ENCODE measurements at places on chromosomes 1 and 21.

DNA sequence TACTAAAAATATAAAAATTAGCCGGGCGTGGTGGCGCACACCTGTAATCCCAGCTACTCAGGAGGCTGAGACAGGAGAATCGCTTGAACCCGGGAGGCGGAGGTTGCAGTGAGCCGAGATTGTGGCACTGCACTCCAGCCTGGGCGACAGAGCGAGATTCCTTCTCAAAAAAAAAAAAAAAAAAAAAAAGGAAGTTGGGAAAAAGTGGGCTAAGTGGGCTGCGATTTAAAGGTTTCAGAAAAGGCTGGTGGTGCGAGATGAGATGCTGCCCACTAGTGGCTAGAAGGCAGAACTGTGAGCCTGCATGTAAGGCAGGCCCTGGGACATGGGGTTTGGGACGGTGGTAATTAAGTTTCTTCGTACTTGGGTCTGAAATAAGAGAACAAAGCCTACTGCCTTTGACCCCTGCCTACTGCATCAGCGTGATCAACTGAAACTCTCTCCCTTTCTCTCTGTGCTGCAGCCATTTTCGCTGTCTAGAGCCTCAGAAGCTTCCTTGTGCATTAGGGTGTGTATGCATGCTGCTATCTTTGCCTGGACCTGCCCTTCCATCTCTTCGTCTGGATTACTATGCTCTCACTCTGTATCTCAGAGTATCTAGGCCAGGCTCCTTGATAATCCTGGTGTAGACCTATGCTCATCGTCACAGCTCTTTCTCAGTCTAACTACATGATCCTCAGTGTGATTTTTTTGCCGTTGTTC is 12.4 kb downstream of the FMOD start:
- peak; percentile 52 for DNase-seq

DNA sequence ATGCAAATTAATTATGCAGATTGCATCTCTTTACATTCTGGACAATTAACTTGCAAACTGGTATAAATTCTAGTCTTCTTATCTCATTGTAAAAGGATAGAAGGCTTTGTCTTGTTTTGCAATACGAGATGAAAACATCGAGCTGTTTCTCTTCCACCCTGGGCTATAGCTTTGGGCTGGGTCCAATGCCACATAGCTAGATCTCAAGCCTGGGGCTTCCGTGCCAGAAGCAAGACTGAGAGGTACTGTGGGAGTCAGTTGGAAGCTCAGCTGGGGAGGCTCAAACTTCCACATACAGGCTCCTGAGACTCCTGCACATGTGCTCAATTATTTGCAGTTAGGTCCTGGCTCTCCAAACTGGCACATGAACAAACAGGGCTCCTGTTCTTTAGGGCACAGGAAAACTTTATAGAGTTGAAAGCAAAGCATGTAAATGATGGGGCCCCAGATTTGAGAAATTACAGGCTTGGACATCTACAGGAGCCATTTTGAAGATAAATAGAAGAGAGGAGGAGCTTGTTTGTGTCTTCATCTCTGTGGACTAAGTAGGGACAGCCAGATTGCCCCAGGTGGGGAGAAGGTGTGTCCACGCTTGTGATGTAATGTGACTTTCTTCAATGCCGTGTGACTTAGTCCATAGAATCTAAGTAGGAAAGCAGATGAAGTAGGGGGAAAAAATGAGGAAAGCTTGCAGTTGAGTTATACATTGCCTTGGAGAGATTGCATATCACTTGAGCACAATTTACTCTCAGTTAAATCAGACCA is 65.9 kb upstream of the SIPA1L2 start:
- no peak for DNase-seq

- DNase-seq = no peak
Observed at GRCh38 chr1:109399326-109399957, 1.7 kb upstream of the SORT1 start.

DNA sequence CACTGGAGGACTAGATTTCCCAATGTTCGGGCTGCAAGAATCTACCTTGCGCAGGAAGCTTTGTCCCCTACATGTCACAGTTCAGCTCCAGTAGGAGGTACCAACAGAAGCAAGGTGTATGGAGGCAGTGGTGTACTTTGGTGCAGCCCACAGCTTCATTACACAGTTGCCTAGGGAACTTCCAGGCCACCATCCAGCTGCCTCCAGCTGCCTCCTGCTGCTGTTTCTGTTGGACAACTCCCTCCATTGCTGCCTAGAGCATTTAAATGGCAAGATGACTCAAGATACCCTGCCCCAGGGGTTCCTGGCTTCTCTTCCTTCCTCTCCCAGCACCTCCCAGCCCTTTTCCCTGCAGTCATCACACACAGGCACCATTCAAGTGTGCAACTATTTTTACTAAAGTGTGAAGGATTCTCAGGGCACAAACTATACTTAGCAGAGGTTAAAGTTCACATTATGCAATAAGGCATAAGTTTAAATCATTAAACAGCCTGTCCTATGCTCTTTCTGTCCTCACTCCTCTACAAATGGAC is 39.0 kb upstream of the ATP1A1 start:
- DNase-seq = no peak

- no peak for DNase-seq
Observed at GRCh38 chr1:243595527-243596210, 254.4 kb downstream of the AKT3 start.

DNA sequence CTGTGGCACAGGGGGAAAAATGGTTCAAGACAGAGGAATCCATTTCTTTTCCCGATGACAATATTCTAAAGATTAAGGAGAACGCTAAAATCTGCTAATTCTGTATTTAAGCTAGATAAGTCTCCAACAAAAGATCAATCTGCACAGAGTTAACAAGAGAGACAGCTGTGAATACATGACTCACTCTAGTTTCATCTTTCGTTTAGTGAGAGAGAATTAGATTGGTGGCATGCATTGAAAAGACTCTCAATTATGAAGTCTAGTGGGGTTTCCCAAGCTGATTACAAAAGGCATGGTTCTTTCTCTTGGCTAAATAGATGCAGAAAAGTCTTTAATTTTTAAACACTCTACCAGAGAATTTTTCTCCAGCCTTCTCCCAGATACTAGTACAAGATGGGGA is 34.4 kb downstream of the CAPN9 start:
- no peak for DNase-seq

DNA sequence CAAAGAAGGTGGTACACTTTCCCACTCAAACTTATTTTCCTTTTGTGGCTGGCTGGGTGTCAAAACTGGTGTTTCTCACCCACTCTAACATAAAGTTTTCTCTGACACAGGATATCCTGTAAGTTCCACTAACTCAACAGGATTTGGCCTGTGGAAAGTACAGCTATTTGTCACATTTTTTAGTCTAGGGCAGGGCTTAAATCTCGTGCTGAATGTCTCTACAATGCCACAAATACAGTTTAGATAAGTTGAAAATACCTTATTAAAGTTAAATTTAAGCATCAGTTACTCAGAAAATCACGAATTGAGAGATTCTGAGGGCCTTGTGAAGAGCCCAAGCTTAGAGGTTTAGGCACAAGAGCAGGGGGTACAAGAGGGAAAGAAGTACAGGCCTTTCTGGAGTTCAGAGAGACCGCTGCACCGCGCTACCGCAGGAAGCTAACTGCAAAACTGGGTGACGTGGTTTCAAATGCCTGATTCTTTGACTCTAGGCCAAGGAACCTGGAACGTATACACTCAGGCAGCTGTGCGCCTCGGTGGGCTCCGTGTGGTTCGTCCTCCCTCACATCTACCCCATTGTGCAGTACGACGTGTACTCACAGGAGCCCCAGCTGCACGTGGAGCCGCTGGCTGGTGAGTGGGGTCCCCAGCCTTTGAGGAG is 23.4 kb upstream of the PWP2 start:
- peak; percentile 62 for DNase-seq

DNA sequence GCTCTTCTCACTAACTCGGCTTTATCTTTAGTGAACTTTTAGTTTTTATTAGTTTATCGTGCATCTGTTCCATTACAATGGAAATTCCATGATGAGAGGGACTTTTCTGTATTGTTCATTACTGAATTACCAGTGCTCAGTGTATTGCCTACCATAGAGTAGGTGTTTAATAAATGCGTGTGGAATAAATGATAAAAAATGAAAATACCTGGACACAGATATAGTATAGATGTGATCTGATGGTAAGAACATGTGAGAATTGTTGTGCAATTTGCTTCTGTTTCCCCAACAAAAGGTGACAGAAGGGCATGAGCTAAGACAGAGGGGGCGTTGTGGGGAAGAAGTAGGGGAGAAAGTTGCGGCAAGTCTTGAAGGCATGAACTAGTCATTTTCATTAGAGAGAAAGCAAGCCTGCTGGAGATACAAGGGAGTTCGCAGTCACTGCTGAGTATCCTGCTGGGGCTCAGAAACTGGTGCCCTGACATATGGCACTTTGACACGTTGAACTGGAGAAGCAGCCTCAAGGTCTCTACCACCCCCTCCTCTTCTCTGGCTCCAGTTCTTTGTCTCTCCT is 5.6 kb upstream of the COG2 start:
- no peak for DNase-seq

GRCh38 chr1:6148497-6149241 is 31.5 kb downstream of the CHD5 start:
- DNase-seq = peak; percentile 60

GRCh38 chr1:18874600-18874999 is 15.1 kb upstream of the TAS1R2 start:
- DNase-seq = no peak

GRCh38 chr1:45101947-45102346 is 89.9 kb downstream of the UROD start:
- no peak for DNase-seq

DNA sequence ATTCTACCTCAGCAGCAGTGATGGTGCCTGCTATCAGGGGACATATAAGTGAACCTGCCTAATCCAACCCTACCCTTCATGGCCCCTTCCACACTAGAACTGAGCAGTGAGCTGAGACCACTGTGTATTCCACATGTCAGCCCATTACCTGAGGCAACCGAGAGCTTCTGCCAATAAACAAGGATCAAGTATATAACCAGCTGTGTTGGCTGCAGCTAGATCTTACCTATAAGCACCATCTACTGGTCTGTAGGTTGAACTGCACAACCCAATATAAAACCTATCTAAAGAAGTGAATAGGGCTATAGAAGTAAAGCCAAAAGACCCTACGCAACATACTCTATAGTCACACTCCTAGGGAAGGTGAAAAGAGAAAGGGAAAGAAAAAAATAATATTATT is 376.9 kb downstream of the HHIPL2 start:
- DNase-seq = no peak

GRCh38 chr1:157944663-157945280 is 48.7 kb upstream of the KIRREL1 start:
- no peak for DNase-seq

GRCh38 chr1:9344426-9345200 is 51.9 kb downstream of the SPSB1 start:
- DNase-seq = no peak

DNA sequence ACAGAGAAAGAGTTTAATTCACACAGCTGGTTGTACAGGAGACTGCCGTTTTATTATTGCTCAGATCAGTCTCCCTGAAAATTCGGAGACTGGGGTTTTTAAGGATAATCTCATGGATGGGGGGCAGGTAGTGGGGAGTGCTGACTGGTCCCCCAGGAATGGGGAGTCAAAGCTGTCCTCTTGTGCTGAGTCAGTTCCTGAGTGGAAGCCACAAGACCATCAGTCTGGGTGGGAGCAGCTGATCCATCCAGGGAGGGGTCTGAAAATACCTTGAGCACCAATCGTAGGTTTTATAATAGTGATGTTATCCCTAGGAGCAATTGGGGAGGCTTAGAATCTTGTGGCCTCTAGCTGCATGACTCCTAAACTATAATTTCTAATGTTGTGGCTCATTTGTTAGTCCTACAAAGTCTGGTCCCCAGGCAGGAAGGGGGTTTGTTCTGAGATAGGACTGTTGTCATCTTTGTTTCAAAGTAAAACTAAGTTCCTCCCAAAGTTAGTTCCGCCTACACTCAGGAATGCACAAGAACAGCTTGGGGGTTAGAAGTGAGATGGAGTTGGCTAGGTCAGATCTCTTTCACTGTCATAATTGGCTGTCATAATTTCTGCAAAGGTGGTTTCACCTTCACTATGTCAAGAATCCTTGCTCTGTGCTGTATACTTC is 50.3 kb downstream of the TRAF5 start:
- DNase-seq = no peak

- DNase-seq = no peak
Observed at GRCh38 chr1:170707959-170708655, 44.2 kb downstream of the PRRX1 start.

GRCh38 chr1:100188617-100189016 is 10.6 kb upstream of the LRRC39 start:
- no peak for DNase-seq

- DNase-seq = no peak
Observed at GRCh38 chr1:186662752-186663151, 17.5 kb downstream of the PTGS2 start.

- DNase-seq = no peak
Observed at GRCh38 chr1:182552527-182552926, 36.5 kb downstream of the RNASEL start.

GRCh38 chr1:40265298-40265697 is 7.3 kb downstream of the ZMPSTE24 start:
- no peak for DNase-seq

DNA sequence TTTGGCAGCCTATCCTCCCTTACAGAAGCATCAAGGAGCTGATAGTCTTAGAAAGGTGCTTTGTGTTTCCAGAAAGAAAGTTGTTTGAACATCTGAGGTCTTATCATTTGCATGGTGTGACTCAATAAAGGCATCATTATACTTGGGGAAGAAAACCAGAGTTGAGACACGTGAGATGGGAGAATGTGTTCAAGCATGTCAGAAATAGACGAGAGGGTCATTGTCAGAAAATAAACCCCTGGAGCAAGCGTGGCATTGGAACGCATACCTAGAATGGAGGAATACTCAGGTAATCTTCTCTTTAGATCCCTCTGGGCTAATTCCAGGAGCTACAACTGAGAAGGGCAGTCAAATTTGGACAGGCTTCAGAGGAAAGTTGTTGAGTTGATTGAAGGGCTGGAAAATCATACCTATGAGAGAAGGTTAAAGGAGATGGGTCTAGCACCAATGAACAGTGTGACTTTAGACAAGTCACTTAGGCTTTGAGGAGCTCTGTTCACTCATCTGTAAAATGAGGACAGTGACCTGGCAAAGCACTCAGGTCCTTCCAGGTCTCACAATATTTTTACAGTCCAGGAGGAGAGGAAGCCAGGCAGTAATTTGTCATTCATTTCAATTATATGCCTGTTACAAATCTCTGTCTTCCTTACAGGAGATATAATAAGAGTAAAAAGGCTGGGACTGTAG is 101.3 kb upstream of the C1orf21 start:
- no peak for DNase-seq

- DNase-seq = no peak
Observed at GRCh38 chr1:21672478-21673276, 3.5 kb upstream of the RAP1GAP start.

GRCh38 chr1:210698661-210699060 is 370.0 kb downstream of the HHAT start:
- no peak for DNase-seq

- DNase-seq = no peak
Observed at GRCh38 chr1:230855886-230856285, 12.4 kb downstream of the C1orf198 start.

GRCh38 chr21:41737651-41738324 is 29.1 kb downstream of the RIPK4 start:
- DNase-seq = no peak

DNA sequence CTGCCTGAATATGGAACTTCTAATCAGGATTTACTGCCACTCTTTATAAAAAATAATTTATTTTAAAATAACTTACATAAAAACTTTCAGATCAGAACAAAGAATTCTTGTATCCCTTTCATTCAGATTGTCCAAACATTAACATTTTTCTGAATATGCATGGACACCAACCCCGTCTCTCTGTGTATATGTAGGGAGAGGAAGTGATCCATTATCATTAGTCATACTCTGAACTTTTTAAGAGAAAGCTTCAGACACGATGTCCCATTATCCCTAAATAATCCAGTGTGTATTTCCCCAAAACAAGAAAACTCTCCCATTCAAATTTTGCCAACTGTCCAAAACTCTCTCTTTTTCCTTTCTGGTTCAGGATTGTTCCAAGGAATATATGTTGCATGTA is 122.3 kb upstream of the CXADR start:
- no peak for DNase-seq

All from activated T-helper 2 cell treated with anti-CD3 and anti-CD28 coated beads, Interferon-gamma antibody, Interleukin-2, Interleukin-4, amounts not matched to agents 10 μg/mL and 5 μg/mL and 100 μg/mL, durations not matched to agents 14 hours and 24 hours and 36 hours (primary cell).